ENCODE measurements at places on chromosomes 5 and 9.

GRCh38 chr9:107237873-107238272 lies 45.2 kb upstream of the RAD23B start:
- no peak for DNase-seq

- peak; percentile 26 for DNase-seq
Measured at GRCh38 chr5:135031813-135032694, 2.0 kb downstream of the PITX1 start.

DNA sequence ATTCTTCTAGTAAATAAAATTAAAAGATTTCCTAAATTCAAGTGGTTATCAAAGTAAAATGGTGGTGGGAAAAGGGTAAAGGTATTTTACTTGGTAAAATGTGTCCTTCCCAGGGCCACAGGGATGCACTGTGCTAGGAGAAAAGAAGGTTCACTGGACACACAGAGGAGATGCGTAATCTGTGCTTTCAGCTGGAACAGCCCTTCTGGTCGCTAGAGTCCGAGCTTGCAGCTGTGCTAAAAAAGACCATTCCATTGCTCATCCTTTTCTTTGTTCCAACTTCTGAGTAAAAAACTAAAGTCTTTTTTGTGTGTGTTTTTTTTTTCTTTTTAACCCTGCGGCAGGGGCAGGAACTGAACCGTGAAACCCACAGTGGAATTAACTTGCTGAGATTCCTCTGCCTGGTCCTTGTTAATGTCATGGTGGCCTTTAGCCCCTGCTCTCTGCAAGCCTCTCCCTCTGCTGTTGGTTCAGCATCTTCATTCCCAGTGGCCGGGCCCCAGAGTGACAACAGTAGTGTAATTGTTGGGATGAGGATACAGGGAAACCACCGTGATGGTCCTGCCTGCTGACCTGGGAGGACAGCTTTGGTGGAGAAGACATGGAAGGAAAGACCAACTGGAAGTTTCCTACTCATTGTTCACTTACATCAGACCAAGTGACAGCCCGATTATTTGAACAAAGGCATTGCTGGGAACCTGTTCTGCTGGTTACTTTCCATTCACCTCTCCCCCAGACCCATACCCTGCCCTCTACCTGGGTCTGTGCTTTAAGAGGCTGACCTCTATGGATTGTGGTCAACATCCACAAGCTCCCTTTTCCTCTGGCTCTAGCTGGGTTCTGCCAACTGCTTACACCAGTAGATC lies 31.9 kb upstream of the FSTL4 start:
- no peak for DNase-seq

DNA sequence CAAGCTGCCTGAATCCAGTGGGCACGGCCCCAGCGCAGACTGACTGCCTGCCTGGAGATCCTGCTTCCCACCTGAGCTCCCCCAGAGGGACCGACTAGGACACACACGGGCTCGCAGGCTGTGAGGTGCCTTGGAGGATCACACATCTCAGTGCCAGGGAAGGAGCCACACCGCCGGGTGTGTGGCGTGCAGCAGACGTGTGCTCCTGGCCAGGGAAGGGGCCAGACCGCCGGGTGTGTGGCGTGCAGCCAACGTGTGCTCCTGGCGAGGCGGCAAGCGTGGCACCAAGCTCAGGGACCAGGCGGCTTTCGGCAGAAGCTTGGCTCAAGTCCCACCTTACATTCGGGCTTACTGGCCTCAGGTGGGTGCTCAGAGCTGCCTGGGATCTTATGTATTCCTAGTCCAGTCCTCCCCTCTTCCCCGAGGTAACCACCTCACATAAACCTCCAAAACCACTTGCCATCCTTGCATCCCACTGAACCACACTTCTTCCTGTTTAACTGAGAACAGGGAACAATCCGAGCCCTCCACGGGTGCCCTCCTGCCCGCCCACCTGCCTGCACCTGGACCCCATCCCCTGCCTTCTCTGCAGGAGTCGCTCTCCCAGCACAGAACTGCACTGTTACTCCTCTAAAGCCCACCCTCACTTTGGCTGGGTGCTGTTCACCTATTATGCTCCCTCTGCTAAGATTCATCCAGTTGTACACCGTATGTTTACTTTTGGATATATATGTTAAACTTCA lies 22.4 kb upstream of the MRNIP start:
- no peak for DNase-seq

- DNase-seq: peak; percentile 98
Measured at GRCh38 chr9:134551644-134552348, 89.8 kb upstream of the COL5A1 start.

GRCh38 chr9:34578241-34579103 lies 11.1 kb downstream of the CNTFR start:
- DNase-seq: peak; percentile 77

DNA sequence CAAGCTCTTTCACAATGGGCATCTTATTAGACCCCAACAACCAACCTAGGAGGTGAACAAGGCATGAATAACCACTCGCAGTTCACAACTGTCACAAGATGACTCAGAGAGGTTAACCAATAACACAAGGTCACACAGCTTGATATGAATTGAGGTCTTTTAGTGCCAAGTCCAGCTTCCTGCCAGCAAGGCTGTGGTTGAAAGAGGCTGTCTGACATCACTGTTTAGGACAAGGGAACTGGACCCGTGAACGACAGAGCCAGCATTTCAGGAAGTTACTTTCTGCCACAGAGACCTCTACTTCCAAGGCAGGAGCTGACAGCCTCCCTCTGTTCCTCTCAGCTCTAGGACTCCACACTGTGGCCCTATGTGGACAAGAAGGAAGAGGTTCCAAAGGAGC lies 53.4 kb upstream of the ALDH1B1 start:
- peak; percentile 55 for DNase-seq

DNA sequence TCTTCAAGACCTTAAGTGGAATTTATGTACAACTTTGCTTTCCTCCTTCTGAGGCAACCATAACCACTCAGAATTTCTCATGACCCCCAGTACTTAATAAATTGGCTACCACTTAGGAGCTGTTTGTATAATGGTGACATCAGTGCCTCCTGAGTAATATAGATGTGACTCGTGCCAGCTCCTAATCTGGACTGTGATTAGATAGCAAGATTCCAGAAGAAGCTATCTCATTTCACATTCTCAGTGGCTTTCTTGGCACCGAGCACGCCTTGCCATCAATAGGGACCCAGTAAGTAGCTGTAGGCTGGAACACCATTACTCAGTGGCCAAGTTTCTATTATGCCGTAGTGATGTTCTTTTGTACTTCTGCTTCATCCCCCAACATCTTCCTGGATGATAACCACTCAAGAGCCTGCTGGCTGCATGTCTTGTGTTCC lies 228.8 kb downstream of the CD180 start:
- DNase-seq: peak; percentile 42

DNA sequence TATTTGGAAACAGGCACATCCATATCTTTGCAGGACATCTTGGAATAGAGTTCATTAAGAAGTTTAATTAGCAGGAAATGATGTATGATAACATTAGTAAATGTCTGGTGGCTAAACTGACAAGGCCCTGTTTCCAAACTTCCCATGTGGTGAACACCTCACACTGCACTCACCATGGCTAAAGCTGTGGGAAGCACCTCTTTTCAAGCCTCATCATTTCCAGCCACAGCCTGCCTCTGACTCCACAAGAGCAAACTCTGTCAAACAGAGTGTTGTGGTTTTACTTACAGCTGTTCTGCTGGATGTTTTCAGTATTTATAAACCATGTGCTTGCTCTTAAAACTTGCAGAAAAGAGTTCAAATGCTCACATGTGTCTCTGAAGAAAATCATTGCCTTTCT lies 14.9 kb upstream of the NDUFB6 start:
- DNase-seq: no peak

GRCh38 chr9:742104-742503 lies 99.4 kb upstream of the DMRT1 start:
- DNase-seq: no peak

DNA sequence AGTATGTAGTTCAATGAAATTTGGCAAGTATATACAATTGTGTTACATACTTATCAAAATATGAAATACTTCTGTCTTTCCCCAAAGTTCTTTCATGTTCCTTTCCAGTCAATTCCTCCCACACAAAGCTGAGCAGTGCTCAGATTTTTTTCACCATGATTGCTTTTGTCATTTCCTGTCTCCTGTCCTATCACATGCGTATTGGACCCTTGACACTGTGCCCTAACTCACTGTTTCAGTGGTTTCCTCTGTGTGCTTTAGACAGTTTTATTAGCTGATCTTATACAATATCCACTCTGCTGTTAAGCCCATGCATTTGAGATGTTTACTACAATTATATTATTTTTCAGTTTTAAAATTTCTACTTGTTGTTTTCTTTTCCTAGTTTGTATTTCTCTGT lies 463.6 kb upstream of the MEF2C start:
- DNase-seq: no peak

DNA sequence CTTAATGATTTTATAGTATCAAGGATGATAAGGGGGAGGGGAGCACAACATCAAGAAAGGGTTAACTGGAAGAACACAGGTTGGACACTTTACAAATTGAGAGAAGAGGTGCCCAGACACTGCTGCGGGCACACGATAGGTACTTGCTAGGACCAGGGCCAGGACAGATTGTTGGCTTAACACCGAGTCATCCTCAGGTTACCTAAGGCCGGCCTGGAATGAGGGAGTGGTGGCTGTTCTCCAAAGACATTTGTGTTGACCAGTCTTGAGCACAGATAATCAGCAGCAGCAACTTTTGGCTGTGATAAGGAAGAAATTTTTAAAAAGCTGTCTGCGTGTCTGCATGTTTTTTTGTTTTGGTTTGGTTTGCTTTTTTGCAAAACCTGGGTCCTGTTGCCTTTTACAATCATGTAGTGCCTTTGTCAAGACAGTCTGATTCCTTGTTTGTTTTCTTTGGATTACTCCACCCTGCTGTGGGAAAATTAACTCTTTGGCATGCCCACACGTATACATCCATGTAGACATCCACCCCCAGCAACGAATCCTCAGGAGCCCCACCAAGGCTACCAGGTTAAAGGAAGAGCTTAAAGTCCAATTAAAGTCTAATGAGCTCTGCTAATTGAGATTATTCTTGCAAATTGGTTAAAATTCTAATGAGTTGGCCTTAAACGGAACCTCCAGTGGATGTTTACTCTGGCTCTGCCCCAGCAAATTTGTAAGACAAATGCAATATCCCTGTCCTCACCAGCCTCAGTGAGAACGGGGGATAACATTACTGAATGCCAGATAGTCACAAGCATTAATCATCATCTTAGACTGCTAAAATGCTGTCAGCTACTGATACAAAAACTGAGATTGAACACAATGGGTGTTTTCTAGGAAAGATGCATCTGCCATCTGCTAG lies 382.3 kb downstream of the ACTL7B start:
- peak; percentile 69 for DNase-seq
